ENCODE measurements at places on chromosomes 16 and 17.

DNA sequence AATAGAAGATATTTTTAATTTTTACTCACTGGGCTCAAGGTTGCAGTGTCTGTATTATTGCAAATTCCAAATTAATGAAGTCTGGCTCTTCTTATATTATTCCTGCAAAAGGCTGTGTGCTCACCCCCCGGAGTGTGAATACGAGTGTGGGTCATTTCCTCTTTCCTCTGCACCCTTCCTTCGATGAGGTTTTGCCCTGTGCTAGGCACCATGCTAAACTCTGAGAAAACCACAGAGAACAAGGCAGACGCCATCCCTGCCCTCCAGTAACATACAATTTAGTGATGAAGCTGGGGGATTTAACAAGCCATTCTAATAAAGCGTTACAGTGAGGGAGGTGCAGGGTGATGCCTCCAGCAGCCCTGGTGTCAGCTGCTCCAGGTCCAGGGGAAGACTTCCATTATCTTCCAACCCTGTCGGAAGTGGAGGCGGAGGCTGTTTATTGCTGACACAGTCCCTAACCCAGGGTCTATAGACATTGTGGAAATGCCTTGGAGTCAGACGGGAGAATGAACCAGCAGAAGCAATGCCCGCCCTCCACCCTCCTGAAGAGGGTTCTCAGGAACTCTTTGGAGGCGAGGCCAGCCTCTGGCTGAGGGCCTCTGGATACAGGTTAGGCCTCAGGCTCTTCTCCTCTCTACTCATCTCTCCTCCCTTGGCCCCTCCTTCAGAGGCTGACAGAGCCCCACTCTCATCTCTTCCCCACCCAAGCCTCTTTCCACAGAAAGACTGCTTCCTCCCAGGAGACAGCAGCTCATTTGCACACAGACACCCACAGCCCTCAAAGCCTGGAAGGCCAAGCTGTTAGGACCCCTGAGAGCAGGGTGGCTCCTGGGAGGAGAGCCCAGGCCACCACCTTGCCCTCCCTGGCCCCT, 2.0 kb upstream of the ACE start:
- DNase-seq = no peak

- no peak for DNase-seq
These were observed 711.2 kb downstream of the MAF start for GRCh38 chr16:78889346-78889745.

DNA sequence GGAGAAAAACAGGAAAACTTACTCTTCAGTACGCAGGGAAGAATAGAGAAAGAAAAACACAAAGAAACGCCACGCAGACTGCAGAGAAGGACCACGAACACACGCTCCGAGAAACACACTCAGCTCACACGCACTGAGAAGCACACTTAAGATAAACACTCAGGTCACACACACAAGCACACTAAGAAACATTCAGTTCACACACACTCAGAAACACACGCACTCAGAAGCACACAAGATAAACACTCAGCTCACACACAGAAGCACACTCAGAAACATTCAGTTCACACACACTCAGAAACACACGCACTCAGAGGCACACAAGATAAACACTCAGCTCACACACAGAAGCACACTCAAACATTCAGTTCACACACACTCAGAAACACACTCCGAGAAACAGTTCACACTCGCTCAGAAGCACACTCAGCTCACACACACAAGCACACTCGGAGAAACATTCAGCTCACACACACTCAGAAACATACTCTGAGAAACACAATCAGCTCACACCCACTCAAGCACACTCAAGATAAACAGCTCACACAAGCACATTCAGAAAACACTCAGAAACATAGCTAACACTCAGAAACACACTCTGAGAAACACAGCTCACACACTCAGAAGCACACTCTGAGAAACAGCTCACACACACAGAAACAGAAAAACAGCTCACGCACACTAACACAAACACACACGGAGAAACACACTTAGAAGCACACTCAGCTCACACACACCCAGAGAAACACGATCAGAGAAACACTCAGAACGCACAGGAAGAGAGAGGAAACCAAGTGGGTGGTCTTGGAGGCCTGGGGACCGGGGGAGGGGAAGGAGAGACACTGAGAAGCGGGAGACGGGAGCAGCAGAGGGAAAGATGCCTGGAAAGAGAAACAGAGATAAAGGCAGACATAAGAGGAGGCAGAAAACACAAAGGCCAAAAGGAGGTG, 908 bp downstream of the TMEM98 start:
- DNase-seq = no peak

DNA sequence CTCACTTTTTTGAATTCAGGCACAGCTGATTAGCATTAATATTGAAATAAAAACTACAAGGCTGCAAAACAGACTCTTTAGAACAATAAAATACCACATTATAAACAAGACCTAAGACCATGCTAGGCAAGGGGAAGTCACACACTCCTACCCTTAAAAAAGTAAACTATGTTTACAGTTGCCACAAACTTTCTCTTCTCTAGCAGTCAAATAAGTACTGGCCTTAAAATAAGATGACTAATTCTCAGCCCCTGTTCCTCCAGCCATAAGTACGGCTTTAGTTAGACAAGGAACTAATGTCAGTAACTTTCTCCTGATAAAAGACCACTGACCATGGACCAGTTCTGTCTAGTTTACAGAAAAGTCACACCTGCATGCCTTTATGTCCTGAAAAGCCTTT, 19.5 kb upstream of the CPHXL start:
- DNase-seq = no peak

GRCh38 chr16:74192281-74192797, 104.3 kb upstream of the PSMD7 start:
- no peak for DNase-seq

DNA sequence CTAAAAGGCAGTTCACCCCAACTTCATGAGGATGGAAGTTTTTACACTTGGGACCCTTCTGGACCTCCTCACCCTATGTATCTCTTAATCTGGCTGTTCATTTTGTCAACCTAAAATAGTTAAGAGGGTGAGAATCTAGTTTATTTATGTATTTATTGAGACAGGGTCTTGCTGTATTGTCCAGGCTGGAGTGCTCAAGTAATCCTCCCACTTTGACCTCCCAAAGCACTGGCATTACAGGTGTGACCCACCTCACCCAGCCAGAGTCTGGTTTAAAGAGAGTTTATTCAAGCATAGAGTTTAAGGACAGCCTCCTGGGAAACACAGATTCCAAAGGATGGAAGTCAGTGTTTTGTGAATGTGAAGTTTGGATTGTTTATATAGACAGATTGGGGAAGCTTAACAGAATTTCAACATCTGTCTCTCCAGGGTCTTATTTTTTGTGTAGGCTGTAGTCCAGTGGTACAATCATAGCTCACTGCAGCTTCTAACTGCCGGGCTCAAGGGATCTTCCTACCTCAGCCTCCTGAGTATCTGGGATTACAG, 8.0 kb upstream of the APPBP2 start:
- no peak for DNase-seq

- no peak for DNase-seq
These were observed 4.4 kb upstream of the WFIKKN2 start for GRCh38 chr17:50830994-50831393.

DNA sequence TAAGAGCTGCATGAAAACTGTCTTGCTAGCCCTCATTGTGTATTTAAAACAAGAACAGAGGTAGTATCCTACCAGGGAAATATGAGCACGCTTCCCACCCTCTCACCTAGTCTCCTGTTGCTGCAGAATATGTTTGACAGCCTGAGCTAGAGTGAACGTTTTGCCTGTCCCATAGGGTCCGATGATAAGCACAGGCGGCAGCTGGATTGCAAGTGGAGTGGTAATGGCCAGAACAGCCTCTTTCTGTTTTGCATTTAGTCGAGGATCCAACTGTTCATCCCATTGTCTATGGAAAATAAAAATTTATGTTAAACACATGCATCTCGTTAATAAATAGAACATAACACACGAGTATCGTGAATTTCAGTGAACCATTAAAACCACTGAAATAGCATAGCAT, 84.2 kb downstream of the HELZ start:
- no peak for DNase-seq

- no peak for DNase-seq
These were observed 49.1 kb downstream of the STAT5A start for GRCh38 chr17:42337442-42337841.

DNA sequence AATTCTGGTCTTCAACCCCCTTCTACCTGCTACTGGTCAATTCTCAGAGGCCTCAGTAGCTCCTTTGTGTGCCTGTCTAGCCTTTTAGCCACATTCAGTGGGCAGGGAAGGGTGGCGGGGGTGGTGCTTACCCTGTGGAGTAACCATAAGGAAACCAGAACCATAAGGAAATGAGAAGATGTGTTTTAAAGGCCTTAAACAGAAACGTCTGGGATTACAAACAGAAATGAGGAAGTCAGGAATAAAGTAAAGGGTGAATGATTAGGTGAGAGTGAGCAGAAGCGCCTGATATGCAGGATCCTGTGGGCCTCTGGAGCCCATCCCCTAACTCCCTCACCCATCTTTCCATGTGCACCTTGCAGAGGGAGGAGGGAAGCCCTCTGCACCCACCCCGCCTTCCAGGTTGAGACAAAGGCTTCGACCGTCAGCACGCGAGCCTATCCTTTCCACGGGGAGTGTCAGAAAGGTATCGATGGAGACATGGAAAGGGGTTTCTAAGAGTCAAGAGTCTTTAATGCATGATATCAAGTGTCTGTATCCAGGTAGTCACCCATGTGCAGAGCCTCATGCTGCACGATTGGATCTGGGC, 20.4 kb downstream of the KIAA0513 start:
- no peak for DNase-seq

DNA sequence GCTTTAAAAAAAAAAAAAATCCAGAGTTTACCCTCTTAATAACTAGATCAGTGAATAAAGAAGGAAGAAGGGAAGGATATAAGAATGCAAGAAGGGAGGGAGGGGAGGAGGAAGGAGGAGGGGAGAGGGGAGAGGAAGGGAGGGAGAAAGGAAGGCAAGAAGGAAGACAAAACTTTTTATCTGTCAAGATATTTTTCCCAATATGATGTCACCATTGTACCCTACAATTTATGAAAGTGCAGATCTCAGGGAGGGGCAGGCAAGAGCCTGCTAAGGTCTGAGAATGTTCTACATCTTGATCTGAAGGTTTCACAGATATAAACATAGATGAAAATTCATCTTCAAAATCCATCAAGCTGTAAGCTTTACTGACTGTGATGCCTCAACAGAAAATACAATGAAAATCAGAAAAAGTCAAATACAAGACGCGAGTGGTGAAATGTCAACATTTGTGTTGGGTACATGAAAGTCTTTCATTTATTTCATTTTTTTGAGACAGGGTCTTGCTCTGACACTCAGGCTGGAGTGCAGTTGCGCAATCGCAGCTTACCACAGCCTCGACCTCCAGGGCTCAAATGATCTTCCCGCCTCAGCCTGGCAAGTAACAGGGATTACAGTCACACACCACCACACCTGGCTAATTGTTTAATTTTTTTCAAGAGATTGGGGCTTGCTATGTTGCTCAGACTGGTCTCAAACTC, 57.1 kb upstream of the EMP2 start:
- no peak for DNase-seq

GRCh38 chr16:77584205-77584859, 138.0 kb upstream of the NUDT7 start:
- peak; percentile 54 for DNase-seq

DNA sequence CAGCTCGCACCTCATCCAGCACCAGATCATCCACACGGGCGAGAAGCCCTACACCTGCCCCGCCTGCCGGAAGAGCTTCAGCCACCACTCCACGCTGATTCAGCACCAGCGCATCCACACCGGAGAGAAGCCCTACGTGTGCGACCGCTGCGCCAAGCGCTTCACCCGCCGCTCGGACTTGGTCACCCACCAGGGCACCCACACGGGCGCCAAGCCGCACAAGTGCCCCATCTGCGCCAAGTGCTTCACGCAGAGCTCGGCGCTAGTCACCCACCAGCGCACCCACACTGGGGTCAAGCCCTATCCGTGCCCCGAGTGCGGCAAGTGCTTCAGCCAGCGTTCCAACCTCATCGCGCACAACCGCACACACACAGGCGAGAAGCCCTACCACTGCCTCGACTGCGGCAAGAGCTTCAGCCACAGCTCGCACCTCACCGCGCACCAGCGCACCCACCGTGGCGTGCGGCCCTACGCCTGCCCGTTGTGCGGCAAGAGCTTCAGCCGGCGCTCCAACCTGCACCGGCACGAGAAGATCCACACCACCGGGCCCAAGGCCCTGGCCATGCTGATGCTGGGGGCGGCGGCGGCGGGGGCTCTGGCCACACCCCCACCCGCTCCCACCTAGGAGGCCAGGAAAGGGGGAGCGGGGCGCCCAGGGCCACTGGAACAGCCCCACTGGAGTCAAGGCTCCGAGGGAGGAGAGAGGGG, 7.5 kb downstream of the ZNF205 start:
- DNase-seq = no peak

GRCh38 chr16:23863511-23864422, 28.0 kb downstream of the PRKCB start:
- no peak for DNase-seq

DNA sequence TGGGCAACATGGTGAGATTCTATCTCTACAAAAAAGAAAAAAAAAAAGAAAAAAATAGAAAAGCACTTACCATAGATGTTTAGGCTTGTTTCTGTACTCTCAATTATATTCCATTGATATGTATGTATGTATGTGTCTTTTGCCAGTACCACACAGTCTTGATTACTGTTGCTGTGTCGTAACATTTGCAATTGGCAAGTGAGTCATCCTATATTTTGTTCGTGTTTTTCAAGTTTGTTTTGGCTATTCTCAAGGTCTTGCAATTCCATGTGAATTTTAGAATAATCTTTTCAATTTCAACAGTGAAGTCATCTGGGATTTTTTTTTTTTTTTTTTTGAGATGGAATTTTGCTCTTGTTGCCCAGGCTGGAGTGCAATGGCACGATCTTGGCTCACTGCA, 19.3 kb downstream of the SPECC1 start:
- no peak for DNase-seq

DNA sequence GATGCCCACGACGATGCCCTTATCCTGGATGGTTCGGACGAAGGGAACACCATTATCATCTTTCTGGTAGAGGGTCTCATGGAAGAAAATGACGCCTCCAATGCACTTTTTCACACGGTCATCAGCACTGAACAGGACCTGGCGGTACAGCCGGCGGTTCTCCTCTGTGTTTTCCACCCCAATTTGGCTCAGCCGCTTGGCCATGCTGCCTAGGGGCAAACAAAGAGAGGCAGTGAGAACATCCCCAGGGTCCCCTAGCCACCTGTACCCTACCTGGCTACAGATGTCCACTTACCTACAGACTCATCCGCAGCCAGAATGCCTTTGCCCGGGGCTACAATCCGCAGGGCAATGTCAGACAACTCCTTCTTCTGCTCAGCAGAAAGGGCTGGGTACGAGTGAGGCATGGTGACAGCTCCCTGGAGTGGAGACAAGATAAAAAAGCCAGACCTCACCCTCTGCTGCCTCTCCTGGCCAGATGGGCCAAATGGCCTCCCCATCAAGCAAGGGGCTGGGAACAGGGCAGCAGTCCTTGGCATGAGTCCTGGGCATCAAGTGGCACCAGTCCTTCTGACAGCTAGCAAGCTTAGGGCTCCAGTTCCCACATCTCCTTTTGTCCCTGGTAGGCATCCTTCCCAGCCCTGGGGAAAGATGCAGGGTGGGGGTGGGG, 1.4 kb downstream of the ALDOC start:
- DNase-seq = no peak

GRCh38 chr17:31068291-31068690, 26.5 kb upstream of the NF1 start:
- DNase-seq = no peak

Measured in NCI-H2107 (cell line).